Gastrocnemius medialis (tissue), 4 donors: ENCODE measurements at places on chromosomes 2 and 18. TPM values are rescaled to one million over a fixed set of nuclear protein-coding genes. Genes with fewer than 3 reads are reported as not detected.
A peak's percentile ranks its signal among the peaks of the same experiment; 100 is the strongest.

AMER3 gene
- total RNA-seq, result not detected

CROCC2 gene
- not detected for total RNA-seq

ANKRD29 gene
- 2.2 TPM for total RNA-seq

REG3A gene
- not detected for total RNA-seq

GRCh38 chr2:96552315-96553175, 16.0 kb downstream of the ARID5A start:
- no peak for DNase-seq

- DNase-seq, result no peak
Observed at GRCh38 chr2:25481381-25482300, 139.9 kb upstream of the DNMT3A start.

DNA sequence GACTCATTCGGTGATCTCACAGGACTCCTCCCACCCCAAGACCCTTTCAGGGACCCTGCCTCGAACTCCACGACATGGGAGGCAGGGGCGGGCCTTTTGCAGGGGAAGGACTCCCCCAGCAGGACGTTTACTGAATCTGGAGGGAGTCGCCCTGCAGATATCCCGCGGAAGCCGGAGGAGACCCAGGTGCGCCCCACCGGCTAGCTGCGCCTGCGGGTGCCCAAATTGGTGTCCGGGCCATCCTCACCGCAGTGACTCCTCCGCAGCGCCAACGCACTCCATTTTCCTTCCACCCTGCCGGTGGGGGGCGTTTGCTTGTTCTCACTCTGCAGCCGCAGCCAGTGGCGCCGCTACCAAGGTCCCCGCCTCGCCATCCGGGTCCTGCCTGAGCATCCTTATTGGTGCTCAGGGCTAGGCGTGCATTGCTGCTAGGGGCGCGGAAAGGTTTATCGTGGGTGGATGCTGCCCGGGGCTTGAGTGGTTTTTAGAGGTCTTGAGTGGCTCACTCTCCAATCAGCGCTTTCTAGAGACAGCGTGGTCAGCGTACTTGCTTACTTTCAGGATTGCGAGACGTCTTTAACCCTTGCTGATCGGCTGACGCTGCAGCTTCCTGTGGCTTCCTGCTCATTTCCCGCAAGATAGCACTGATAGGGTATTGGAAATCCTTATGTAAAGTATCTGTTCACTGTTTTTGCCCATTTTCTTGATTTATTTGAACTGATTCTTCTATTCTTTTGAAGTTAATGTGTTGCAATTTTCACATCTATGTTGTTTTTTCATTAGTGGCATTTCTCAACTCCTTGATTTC, 81.4 kb downstream of the BIN1 start:
- DNase-seq, result peak; percentile 44

DNA sequence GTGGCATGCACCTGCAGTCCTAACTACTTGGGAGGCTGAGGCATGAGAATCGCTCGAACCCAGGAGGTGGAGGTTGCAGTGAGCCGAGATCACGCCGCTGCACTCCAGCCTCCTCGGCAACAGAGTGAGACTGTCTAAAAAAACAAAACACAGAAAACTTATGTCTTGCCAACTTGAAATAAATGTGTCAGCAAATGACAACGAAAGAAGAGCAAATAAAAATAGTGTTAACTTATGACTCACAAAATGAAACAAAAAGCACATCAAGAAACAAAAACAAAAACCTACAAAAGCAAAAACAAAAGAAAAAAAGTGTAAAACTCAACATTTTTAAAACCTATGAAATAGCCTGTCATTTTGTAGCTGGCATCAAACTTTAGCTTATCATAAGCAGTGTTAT, 65.2 kb downstream of the KCNH7 start:
- DNase-seq, result no peak

GRCh38 chr2:36266536-36267121, 88.9 kb upstream of the CRIM1 start:
- no peak for DNase-seq
